Gastroesophageal sphincter (tissue), 4 donors: ENCODE measurements at places on chromosomes 4 and X. TPM values are rescaled to one million over a fixed set of nuclear protein-coding genes. Genes with fewer than 3 reads are reported as not detected.

GRCh38 chr4:26130841-26131432 lies 189.9 kb upstream of the RBPJ start:
- no peak for ATAC-seq

GRCh38 chrX:102126863-102127262 lies 1.4 kb downstream of the TCEAL2 start:
- ATAC-seq: no peak

The ANKRD50 gene
- total RNA-seq: 21.7 TPM

The ANK2 gene
- total RNA-seq: 94.6 TPM
